HepG2 (cell line): ENCODE measurements at places on chromosomes 6 and 20. TPM values are rescaled to one million over a fixed set of nuclear protein-coding genes. Genes with fewer than 3 reads are reported as not detected.
A peak's percentile ranks its signal among the peaks of the same experiment; 100 is the strongest.

DNA sequence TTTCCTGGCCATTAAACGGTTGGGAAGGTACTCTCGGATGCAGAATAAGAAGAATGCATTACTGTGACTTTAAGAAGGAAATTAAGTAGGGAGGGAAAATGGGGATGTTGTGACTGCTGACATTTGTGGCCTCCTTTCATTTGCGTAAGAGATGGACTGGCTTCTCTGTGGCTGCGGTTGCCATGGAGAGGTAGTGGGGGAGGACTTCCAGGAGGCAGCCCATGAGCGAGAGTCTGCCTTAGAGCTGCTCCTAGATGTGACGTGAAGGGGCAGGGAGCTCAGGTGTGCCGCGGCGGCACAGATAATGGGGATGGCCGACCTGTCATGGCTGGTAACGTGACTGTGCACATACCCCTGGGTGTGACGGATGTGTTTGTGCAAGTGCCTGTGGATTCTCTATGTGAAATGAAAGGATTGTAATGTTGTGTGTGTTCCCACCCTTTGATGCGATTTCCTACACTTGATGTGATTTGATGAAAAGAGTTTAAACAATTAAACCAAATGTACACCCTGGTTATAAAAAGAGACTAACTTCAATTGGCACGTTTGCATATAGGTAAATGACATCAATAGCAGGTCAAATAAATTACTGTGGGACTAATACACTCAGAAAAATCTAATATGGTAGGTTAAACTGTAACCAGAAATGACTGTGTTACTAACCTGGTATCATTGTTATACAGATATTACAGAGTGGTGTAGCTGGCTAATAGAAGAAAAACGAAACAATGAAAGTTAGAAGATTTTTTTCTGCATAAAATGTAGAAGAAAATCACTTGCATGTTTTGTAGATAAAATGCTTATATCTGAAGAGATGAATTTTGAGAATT is 48.9 kb downstream of the HIVEP1 start:
- no peak for DNase-seq

GRCh38 chr20:46955601-46956556 is 61.2 kb downstream of the EYA2 start:
- no peak for DNase-seq

GRCh38 chr6:156068881-156069280 is 613.2 kb upstream of the NOX3 start:
- no peak for DNase-seq

- DNase-seq, result no peak
Observed at GRCh38 chr6:33323623-33323948, 6.0 kb upstream of the ZBTB22 start.

DNA sequence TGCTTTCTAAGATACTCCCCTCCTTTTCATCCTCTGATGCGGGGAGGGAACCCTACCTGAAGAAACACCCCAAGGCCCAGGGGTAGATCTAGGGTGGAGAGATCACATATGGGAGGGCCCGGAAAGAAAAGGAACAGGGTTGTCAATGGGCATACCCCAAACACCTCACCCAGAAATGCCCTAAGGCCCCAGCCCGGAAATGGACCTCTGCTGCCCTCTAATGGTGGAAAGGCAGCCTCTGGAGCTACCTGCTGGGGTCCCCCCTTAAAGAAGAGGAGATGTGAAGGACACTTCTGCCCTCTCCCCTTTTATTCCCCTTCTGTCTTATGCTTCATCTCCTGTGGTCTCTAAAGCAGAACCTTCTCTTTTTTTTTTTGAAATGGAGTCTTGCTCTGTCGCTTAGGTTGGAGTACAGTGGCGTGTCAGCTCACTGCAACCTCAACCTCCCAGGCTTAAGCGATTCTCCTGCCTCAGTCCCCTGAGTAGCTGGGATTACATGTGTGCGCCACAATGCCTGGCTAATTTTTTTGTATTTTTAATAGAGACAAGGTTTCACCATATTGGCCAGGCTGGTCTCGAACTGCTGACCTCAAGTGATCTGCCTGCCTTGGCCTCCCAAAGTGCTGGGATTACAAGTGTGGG is 458 bp upstream of the ARMC12 start:
- peak; percentile 60 for DNase-seq

GRCh38 chr20:20489648-20490341 is 121.9 kb downstream of the INSM1 start:
- no peak for DNase-seq

TRIM31 gene
- 0.51 TPM in 1 of 2 replicates, not detected in the other for total RNA-seq

NKAIN2 gene
- total RNA-seq, result not detected in 2 replicates
